Stimulated activated CD8-positive, alpha-beta memory T cell treated with anti-CD3 and anti-CD28 coated beads, Interleukin-7, amount 100 ng/mL, for 1 hour (primary cell): ENCODE measurements at places on chromosomes 6 and 20.

DNA sequence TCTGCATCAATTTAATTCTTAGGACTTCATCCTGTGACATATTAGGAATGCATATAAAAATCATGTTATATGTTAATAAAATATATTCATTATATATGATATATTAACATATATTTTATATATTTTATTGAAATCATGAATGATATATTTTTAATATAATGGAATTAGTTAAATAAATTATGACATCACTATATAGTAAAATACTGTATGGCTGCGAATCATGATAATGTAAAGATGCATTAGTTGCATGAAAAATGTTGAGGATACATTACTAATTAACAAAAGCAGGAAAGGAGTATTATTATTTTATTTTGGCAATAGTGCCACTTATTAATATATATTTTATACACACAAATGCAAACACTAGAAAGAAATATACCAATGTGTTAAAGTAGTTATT is 8.4 kb upstream of the RNF217 start:
- no peak for DNase-seq

GRCh38 chr6:7532232-7532631 is 9.2 kb upstream of the DSP start:
- no peak for DNase-seq

- DNase-seq, result no peak
These were observed 28.3 kb upstream of the TMEM200A start for GRCh38 chr6:130337534-130337933.

DNA sequence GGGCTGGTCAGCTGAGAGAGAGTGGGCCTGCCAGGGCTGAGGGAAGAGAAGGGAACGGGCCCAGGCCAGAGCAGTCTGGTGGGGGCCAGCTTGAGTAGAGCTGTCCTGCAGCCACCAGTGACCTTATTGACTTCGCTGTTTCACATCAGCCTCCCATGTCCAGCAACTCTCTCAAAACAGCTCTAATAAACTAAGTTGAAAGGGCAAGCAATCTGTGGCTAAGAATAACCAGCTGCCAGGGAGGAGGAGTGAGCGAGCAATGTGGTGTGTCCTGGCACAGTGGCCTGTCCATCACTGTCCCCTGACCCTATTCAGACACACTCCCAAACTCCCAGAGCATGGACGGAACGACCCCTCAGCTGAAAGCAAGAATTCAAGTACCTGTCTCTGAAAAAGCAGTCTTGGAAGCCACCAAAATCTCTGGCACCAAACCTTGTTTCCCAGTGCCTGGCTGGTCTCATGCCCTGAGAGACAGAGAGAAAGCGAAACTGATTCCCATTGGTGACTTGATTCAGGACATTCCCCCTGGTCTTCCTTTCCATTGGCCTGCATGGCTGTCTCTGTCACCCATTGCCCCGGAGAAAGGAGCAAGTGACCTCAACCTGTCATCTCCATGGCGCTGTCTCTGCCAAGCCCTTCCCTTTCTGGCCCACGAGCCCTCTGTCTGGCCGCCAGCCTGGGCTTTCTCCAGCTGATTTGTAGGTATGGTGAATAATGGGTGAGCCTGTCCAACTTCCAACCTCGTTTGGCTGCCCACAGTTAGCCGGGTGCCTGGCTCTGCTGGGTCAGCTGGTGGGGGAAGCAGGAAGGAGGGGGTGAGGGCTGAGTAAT is at the start of gene DDO:
TSS of gene DDO (minus strand) at position 490 of the 831 bp plus-strand sequence. CDS start 2,113 bp downstream, outside the sequence.
- DNase-seq, result no peak

- no peak for DNase-seq
These were observed 66.0 kb upstream of the PREP start for GRCh38 chr6:105468850-105469249.

DNA sequence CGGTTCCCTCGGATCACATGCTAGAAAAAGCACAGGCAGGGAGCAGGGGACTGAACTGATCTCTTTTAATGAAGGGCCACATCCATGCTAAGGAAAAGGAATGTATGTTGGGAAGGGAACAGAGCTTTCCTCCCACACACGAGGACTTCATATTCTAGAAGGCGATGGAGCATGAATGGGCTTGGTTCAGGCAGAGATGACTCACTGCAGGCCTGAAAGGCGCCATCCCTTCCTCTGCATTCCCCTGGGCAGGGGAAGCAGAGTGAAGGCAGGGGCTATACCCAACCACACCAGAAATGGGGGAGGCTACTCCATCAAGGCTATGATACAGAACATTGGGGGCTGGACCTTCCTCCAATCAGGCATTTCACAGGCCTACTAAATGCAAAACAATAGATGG is 30.6 kb downstream of the ELMO2 start:
- no peak for DNase-seq

GRCh38 chr6:90393232-90393884 is 96.7 kb upstream of the BACH2 start:
- DNase-seq, result peak; percentile 46

DNA sequence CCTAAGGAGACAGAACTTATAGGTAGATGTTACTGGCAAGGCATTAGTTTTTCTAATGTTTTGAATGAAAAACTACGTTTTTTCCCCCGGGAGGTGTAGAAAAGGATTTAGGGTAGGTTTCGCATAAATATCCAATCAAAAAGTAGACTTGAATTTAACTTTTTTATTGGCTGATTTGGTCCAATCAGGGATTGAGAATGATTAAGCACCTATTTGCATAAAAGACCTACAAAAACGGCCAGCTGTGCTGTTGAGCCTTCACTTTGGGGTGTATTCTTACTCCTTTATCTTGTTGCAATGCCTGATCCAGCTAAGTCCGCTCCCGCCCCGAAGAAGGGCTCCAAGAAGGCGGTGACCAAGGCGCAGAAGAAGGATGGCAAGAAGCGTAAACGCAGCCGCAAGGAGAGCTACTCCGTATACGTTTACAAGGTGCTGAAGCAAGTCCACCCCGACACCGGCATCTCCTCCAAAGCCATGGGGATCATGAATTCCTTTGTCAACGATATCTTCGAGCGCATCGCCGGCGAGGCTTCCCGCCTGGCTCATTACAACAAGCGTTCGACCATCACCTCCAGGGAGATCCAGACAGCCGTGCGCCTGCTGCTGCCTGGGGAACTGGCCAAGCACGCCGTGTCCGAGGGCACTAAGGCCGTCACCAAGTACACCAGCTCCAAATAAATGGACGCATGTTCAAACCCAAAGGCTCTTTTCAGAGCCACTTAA is 113.5 kb upstream of the BTN3A2 start:
- DNase-seq, result peak; percentile 20
